ENCODE measurements at places on chromosomes 2 and 18.

GRCh38 chr2:27261926-27262298 is 935 bp downstream of the SLC30A3 start:
- no peak for DNase-seq

DNA sequence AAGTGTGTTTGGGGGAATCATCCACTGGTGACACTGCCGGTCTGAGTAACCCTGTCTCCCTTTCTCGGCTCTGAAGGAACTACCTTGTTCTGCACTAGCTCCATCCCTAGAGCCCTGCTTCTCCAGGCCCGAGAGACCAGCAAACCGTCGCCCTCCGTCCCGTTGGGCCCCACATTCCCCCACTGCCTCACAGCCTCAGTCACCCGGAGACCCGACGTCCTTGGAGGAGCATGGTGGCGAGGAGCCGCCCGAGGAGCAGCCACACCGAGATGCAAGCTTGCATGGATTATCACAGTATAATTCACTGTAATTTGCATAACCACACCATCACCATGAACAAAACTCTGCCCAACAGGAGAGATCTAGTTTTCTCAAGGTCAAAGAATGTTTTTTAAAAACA is 126.2 kb downstream of the MTCL1 start:
- DNase-seq, result no peak

- DNase-seq, result no peak
These were observed 16.4 kb downstream of the FARP2 start for GRCh38 chr2:241372361-241372992.

DNA sequence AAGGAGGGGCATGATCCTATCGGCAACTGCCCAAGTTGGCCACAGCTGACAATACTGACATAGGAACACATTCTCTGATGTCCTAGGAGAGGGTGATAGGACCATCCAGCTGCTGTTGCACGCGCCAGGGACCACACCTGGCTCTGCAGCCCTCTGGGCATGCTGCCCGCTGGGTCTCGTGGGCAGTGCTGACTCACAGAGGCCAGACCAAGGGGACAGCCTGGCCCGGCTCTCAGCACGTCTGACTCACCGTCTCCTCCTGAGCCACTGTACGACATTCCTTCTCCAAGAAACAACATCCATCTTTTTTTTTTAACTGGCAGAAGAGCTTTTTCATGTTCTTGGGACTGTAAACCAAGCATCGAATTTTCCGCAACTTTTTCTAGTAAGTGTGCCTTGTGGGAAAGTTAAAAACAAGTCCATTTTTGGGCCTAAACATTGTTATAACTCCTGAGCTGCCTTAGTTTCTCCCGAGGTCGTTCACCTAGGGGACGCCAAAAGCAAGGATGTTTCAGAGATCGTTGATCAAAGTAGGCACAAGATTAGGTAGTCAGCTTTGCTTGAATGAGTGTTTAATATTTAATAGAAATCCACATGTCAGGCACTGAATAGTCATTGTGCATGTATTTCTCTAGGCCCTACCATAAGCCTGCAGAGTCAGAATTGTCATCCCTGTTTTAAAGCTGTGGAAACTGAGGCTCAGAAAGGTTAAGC is 100.3 kb downstream of the TTC32 start:
- no peak for DNase-seq

DNA sequence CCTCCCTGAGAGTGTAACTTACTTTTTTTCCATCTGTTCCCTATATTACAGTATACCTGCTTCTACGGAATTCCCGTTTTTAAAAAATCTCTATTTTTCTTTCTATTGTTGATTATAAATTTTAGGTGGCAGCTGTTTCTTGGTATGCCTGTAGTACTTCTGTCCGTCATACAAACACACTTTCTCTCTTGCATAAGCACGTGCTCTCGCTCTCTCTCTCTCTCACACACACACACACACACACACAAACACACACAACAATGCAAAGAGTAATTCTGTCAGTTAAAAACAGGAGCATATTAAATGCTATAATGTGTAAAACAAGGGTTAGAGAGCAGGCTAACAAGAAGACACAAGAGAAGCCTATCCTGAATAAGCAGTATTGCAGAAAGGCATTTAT is 140.5 kb downstream of the THADA start:
- DNase-seq, result no peak

DNA sequence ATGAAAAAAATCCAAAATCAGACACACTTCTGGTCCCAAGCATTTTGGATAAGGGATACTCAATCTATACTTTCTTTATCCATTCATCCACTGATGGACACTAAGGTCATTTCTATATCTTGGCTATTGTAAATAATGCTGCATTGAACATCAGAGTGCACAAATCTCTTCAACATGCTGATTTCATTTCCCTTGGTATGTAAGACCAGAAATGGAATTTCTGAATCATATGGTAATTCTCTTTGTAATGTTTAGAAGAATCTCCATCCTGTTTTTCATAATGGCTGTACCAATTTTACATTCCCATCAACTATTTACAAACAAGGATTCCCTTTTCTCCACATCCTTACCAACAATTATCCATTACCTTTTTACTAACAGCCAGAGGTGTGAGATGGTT is 33.7 kb upstream of the MCM6 start:
- no peak for DNase-seq

DNA sequence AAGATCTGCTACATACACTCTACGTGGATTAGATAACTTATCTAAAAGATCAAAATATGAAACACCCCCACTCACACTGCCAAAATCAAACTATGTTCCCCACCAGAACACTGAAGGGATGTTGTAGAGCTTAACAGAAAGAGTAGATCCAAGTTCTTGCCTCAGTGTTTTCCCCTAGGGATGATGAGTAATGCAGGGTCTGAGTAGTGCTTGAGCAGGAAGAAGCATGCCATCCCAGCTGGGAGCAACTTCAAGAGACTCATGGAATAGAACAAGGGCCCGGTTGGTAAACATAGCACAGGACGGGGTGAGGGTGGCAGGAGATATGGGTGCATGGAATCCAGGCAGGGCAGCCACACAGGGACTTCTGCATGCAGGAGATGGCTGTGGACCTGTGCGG is 74.3 kb downstream of the SNTG2 start:
- no peak for DNase-seq

Measured in stimulated activated CD8-positive, alpha-beta memory T cell treated with anti-CD3 and anti-CD28 coated beads, Interleukin-15, amount 100 ng/mL, for 4 hours (primary cell).